ENCODE measurements at places on chromosomes 3 and 15. TPM values are rescaled to one million over a fixed set of nuclear protein-coding genes. Genes with fewer than 3 reads are reported as not detected.

DNA sequence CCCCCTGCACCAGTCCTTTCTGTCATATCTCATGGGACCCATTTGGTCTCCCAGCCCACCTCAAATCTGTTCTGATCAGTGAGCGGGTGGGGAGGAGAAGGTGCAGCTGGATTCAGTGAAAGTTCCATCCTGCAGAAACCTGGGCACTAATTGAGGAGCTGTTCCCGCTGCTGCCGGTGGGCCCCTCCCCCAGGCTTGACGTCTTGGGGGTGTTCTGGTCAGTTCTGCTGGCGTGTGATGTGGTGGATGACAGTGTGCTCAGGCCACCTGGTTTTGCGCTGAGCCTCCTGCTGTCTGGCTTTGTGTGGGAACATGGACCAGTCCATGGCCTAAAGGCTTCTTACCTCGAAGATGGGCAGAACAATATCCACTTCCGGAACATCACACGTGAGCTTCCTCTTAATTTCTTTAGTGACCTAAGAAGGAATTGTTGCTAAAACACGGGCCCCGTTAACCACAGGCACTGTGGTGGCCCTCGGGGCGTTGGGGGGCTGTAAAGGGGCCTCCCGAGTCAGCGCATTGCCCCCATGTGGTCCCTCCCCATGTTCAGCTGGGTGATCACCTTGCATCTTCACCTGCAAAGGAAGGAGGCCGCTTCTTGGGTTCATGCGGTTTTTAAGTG, 59.7 kb downstream of the RGMA start:
- DNase-seq: no peak

- DNase-seq: no peak
Measured at GRCh38 chr15:38398134-38398533, 55.8 kb upstream of the FAM98B start.

DNA sequence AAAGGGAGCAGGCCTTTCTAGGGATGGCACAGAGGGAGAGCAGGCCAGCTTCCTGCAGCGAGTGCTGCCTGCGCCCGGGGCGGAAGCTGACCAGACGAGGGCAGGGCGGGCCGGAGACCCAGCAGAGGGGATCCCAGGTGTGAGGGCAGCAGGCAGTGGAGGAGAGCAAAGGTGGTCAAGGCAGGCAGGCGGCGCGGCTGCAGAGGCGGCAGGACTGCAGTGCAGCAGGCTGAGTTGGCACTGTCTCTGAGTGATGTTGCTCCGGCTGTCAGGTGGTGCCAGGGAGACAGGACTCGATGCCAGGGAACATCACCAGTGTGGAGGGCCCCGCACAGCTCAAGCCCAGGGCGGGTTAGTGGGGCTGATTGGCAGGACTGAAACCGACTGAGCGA, 22.3 kb upstream of the PLXNA1 start:
- DNase-seq: no peak

DNA sequence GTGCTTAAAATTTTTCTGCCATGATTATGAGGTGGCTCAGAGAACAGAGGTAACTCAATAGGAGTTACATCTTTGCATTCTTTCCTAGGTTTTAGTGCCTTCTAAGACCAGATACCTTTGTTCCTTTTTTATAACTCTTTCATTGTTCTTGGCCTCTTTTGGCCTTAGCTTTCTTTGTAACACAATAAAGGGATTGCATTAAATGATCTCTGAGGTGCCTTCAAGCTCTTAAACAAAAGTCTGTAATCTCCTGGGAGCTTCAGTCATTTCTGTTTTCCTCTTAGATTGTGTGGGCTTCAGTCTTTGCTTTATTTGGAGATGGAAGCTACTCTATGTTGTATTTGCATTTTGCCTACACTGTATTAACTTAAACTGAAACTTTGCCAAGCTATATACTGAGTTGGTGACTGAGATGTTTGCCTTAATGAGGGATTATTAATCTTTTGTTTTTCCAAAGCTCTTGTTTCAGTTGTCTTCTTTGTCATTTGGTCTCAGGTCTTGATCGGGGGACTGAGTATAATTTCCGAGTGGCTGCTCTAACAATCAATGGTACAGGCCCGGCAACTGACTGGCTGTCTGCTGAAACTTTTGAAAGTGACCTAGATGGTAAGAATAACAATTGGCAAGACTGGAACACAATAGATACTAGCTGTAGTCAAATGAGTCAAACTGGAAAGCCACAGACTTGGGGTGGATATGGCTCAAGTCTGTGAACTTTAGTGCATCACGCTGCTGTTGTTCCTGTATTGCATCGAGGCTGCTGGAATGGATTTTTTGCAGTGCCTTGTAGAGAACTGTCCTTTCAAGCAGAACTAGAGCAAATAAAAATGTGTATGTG, 110.3 kb downstream of the HCN4 start:
- DNase-seq: no peak

DNA sequence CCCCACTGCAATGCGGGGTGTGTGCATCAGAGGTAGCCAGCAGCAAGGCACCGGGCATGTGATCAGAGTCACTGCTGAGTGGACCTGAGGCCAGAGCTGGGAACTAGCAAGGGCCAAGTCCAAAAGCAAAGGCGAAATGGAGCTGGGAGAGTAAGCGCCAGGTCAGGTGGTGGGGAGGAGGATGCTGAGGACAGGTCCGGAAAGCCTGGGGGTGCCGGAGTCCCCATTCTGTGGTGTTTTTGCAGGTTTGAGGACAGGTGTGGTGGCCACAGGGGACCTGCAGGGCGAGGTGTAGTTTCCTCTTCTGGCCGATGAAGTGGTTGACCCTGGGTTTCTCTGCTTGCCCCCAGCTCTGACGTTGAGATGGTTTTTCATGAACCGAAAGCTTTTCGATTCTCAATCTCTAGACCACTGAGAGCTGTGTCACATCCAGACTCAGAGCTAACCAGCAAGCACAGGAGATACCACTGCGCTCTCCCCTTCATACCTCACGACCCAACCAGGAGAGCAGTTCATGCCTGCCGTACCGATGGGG, 35.0 kb upstream of the HES1 start:
- no peak for DNase-seq

DNA sequence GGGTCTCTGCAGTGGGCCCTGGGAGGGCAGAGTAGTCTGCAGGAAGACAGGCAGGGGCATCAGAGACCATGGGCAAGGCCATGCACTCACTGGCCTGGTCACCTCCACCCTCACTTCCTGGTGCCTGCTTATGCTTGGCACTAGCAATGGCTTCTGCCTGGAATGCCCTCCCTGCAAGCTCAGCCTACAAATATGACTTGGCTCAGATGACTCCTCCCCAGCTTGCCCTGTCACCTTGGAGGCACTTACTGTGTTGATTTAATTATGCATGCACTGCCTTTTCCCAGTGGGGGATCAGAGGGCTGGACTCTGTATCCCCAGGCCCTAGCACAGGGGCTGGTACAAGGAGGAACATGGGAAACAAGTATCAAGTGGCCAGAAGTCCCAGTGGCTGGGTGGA, 7.8 kb downstream of the C3orf18 start:
- no peak for DNase-seq

GRCh38 chr3:193499136-193499770, 55.4 kb downstream of the ATP13A4 start:
- DNase-seq: no peak

- no peak for DNase-seq
Measured at GRCh38 chr3:97911459-97911858, 60.8 kb downstream of the RIOX2 start.

- DNase-seq: no peak
Measured at GRCh38 chr3:186214670-186215069, 105.8 kb upstream of the ETV5 start.

DNA sequence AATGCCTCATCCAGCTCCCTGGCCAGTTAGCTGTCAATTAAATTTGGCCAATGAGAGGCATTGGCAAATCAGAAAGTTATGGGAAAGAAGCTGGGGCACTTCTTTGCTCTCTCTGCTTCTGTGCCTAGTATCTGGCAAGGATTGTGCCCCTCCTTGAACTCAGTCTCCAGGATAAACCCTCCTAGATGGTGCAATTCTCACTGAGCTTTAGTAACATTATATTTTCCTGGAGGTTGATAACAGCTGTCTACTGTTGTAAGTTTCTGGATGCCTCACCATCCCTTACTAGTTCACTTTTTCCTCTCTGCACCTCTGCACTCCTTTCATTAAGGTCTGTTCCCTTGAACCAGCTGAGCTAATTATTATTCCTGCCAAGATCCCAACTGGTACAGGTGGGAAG, 329.5 kb downstream of the MFSD1 start:
- DNase-seq: no peak

GRCh38 chr15:99016680-99017321, 9.2 kb upstream of the PGPEP1L start:
- no peak for DNase-seq

DNA sequence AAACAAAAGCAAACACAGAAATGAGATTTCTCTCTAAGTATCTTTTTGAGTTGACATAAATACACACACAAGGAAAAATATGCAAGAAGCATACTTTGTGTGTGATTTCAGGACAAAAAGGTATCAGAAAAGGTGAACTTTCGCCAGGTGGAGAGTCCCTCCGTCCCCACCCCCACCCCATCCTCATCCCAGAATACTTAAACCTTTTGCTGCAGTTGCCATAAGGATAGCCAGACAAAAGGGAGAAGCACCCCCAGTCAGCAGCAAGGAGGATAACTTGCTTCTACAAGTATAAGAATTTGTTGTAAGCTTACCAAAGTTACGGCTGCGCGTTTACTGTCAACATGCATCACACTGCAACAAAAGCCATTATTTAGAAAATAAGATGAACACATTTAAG, 10.3 kb downstream of the FOXP1 start:
- DNase-seq: no peak

- no peak for DNase-seq
Measured at GRCh38 chr3:4409415-4409814, 57.7 kb downstream of the SUMF1 start.

- DNase-seq: peak; percentile 74
Measured at GRCh38 chr15:57923306-57923705, 142.2 kb downstream of the ALDH1A2 start.

The MOBP gene
- polyA plus RNA-seq: 0.51 TPM

The FRG2C gene
- not detected for polyA plus RNA-seq

The SKOR1 gene
- 0.28 TPM for polyA plus RNA-seq

The GOLGA6B gene
- 1.5 TPM for polyA plus RNA-seq

The CCDC191 gene
- polyA plus RNA-seq: 24.6 TPM
